ENCODE measurements at places on chromosomes 1 and 21. TPM values are rescaled to one million over a fixed set of nuclear protein-coding genes. Genes with fewer than 3 reads are reported as not detected.

DNA sequence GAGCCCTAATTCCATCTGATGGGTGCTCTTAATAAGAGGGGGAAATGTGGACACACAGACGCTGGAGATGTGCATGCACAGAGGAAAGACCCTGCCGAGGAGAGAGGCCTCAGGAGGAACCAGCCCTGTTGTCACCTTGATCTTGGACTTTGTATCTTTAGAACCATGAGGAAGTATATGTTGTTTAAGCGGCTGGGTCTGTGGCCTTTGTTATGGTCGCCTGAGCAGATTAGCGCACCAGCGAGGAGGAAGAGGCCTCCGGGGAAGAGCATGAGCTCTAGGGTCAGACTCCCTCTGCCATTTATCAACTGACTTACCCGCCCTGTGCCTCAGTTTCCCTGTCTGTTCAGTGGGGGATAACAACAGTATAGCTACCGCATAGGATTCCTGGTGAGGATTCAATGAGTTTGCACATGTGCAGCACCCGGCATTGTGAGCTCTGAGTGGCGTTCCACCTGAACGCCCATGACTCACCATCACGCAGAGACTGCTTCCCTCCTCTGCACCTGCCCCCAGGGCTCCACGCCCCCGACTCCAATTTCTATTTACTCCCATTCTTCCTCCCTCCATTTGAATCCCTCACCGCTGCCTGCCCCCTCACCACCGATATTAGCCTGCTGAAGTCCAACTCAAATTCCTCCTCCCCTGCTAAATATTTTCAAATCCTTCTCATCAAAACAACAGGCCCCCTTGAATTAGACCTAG lies 67.2 kb downstream of the ATP5PO start:
- no peak overlapping the region for H3K4me3 ChIP-seq
- H3K4me1 ChIP-seq = peaks cover 17% of the 10 kb centered on the region
- no peak for DNase-seq
- no peaks in the 10 kb centered on the region for H3K36me3 ChIP-seq

GRCh38 chr1:23664837-23665795 lies 26.5 kb upstream of the RPL11 start:
- no peaks in the 10 kb centered on the region for H3K4me1 ChIP-seq
- H3K4me3 ChIP-seq = no peak overlapping the region

The HPCA gene
- not detected for total RNA-seq

The PADI6 gene
- not detected for total RNA-seq

The HPDL gene
- total RNA-seq = 3.7 TPM

DNA sequence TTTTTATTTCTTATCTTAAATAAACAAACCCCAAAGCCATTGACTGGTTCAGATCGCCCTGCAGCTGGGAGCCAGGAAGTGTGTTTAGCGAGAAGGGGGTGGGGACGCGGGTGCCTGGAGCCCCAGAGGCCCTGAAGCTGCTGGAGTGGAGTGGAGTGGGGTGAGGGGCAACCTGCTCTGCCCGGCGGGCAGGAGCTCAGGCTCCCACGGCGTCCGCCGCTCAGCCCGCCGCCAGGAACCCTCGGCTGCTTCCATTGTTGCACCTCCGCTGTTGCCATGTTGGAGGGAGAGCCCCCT lies 673 bp downstream of the PIK3C2B start:
- peaks cover 8% of the 10 kb centered on the region for H3K27me3 ChIP-seq
- peak; percentile 52 for DNase-seq
- H3K36me3 ChIP-seq = no peaks in the 10 kb centered on the region
- peak overlapping the region; percentile 21 for H3K27ac ChIP-seq

GRCh38 chr1:236677641-236678235 lies 8.6 kb upstream of the ACTN2 start:
- no peaks in the 10 kb centered on the region for H3K4me1 ChIP-seq
- no peak overlapping the region for H3K27ac ChIP-seq
- no peak overlapping the region for H3K4me3 ChIP-seq
- H3K27me3 ChIP-seq = no peaks in the 10 kb centered on the region
- no peaks in the 10 kb centered on the region for H3K36me3 ChIP-seq
- no peak for DNase-seq

The KCNH1 gene
- total RNA-seq = 1.5 TPM

DNA sequence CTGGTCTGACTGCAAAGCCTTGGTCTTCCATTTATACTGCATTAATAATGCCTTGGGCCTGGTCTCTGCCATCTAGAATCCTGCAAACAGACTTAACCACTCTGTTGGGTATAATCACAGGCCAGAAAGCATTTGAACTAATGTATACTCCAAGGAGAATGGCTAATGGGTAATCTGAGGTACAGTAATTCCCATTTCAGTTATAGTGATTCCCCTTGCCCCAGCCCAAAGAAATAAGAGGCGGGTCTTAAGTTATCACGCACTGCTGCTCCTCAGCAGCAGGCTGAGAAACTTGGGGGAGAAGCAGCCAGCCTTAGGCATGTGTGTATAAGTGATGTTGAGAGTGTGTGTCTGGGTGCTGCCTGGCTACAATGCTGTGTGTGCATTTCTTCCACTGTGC lies 2.4 kb downstream of the LPAR3 start:
- H3K27me3 ChIP-seq = peaks cover 23% of the 10 kb centered on the region
- H3K4me3 ChIP-seq = no peak overlapping the region
- 0 out of 2 replicates have a peak, but pooled peaks cover 1% of the 10 kb centered on the region for H3K4me1 ChIP-seq
- no peaks in the 10 kb centered on the region for H3K36me3 ChIP-seq
- no peak for DNase-seq

DNA sequence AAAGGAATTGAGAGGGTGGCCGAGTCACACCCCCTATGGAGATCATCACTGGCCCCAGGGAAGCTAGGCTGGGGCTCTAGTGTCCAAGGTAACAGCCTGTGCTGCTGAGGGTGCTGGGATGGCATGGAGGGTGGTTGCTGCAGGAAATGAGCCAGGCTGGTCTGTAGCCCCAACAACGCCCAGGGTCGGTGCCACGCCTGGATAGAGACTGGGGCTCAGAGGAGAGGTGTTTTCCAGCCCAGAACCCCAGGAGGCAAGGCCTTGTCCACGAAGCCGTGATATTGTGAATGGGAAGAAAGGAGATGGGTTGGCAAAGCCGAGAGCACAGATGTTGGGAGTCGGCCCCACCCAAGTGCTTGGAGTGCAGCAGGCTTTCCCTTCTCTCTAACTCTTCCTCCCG lies 68.9 kb upstream of the ACTRT2 start:
- no peaks in the 10 kb centered on the region for H3K27me3 ChIP-seq
- DNase-seq = no peak
- H3K4me3 ChIP-seq = no peak overlapping the region
- no peak overlapping the region for H3K27ac ChIP-seq

The TRIM63 gene
- total RNA-seq = not detected

The ZFP69B gene
- total RNA-seq = 4.2 TPM

DNA sequence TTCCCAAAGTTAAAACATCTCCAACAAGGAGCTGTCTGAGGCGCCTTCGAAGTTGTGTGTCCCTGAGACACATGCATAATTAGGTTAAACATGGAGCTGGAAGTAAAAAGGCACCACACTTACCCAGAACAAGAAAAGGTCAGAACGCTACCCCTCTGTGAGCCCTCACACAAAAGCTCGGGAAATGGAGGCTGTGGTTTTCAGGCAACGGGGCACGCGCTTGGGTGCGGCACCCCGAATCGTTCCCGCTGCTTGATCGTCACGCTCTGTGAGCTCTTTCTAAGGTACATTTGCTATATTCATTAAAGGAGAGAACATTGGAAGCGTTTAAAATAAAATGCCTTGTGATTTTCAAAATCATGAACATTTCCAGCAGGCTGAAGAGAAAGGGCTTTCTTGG lies 12.5 kb downstream of the CAPN8 start:
- H3K4me3 ChIP-seq = no peak overlapping the region
- H3K27me3 ChIP-seq = peaks cover 21% of the 10 kb centered on the region
- DNase-seq = no peak

DNA sequence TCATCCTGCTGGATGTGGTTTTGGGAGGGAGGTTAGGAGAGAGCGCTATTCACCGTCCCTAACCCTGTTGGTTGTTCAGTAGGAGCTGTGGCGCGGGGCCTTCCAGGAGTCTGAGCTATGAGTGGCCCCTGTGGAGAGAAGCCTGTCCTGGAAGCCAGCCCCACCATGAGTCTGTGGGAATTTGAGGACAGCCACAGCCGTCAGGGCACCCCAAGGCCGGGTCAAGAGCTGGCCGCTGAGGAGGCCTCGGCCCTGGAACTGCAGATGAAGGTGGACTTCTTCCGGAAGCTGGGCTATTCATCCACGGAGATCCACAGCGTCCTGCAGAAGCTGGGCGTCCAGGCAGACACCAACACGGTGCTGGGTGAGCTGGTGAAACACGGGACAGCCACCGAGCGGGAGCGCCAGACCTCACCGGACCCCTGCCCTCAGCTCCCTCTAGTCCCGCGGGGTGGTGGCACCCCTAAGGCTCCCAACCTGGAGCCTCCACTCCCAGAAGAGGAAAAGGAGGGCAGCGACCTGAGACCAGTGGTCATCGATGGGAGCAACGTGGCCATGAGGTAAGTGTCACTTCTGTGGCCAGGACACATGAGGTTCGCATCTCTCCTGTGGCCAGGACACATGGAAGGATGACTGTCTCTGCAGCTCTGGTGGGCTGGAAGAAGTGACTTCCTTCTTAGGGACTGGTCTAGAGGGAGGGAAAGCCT lies 1.2 kb downstream of the ZC3H12A start:
- H3K27me3 ChIP-seq = no peaks in the 10 kb centered on the region
- peak overlapping the region; percentile 98 for H3K27ac ChIP-seq
- H3K4me1 ChIP-seq = peaks cover 79% of the 10 kb centered on the region
- H3K4me3 ChIP-seq = peak overlapping the region; percentile 87
- H3K36me3 ChIP-seq = 0 out of 2 replicates have a peak, but pooled peaks cover 4% of the 10 kb centered on the region

DNA sequence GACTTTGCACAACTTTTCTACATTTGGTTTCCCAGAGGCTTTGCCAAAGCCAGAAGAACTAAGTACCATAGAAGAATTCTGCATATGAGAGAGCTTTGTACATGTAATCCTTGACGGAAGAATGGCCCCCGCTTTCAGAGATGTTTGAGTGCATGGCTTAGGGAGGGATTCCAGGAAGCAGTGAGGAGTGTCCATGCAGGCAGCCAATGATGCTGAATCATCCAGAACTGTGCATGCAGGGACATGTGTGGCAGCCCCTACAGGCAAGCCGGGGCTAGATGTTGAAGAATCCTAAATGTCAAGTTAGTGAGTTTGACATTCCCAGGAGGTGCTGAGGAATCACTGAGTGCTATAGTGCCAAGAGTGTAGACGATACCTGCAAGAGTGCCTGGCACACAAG lies 9.9 kb upstream of the HAO2 start:
- H3K4me1 ChIP-seq = peaks cover 6% of the 10 kb centered on the region
- H3K27ac ChIP-seq = no peak overlapping the region
- no peak overlapping the region for H3K4me3 ChIP-seq
- no peaks in the 10 kb centered on the region for H3K36me3 ChIP-seq

- H3K36me3 ChIP-seq = no peaks in the 10 kb centered on the region
- H3K27me3 ChIP-seq = no peaks in the 10 kb centered on the region
- no peak overlapping the region for H3K27ac ChIP-seq
- no peak overlapping the region for H3K4me3 ChIP-seq
- DNase-seq = no peak
Measured at GRCh38 chr1:70202173-70202758, 3.1 kb downstream of the LRRC40 start.

The ZNF683 gene
- not detected for total RNA-seq

- no peak overlapping the region for H3K4me3 ChIP-seq
- no peaks in the 10 kb centered on the region for H3K4me1 ChIP-seq
Measured at GRCh38 chr1:42518908-42519307, 55.8 kb downstream of the CCDC30 start.

DNA sequence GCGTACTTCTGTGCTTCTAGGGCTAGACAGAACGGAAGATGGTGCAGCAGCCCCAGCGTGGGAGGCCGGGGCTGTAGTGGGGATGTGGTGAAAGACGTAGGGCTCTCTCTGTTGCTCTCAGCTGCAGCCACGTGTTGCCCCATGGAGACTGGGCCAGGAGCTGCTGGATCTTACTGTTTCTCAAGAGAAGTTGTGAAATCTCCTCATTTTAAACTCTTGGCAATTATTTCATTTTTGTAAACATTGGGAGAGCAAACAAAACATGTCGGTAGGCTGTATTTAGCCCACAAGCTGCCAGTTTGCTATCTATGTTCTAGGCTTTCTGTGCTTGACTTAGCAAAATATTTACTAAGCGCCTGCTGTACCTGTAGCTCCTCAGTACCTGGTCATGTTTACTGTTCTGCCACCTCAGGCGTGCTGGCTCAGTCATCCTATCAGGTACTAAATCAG lies 15.9 kb upstream of the ELOA start:
- H3K36me3 ChIP-seq = no peaks in the 10 kb centered on the region
- DNase-seq = peak; percentile 91
- peaks cover 21% of the 10 kb centered on the region for H3K4me1 ChIP-seq
- H3K27me3 ChIP-seq = no peaks in the 10 kb centered on the region

DNA sequence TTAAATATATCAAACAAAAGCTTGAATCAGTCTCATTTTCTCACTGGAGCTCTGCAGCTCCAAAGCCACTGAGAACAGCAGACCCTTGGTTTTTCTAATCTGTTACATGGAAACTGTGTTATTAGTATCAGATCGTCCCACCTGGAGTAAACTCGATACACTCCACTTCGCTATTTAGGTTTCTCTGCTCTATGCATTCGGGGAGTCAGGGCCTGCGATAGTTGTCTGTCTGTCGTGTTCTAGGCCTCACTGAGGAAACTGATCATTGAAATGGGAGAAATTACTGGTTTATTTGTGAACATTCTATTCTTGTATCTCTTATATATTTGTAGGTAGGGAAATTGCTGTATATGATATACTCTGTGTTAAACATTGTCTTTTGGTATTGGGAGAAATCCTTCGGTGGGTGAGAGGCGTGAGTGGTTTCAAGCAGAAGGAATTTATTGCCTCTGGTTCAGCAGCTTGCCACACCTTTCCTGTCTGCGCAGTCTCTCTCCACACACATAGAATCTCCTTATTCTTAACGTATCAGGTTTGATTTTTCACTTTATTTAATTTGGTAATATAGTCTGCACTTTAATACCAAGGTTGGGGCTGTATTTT lies 8.5 kb downstream of the PRDM2 start:
- H3K27me3 ChIP-seq = no peaks in the 10 kb centered on the region
- no peak overlapping the region for H3K4me3 ChIP-seq

- H3K4me1 ChIP-seq = peaks cover 9% of the 10 kb centered on the region
- DNase-seq = peak; percentile 45
- no peak overlapping the region for H3K27ac ChIP-seq
- no peaks in the 10 kb centered on the region for H3K36me3 ChIP-seq
Measured at GRCh38 chr21:34302521-34302920, 61.3 kb upstream of the KCNE2 start.

GRCh38 chr1:230426246-230427093 lies at the start of gene PGBD5:
PGBD5 (minus strand) TSS chr1:230426332; CDS start chr1:230425928, 404 bp downstream.
- no peaks in the 10 kb centered on the region for H3K36me3 ChIP-seq
- H3K27me3 ChIP-seq = peaks cover 29% of the 10 kb centered on the region
- H3K4me3 ChIP-seq = peak within 1 kb of the TSS; percentile 67
- peak; percentile 74 for DNase-seq

DNA sequence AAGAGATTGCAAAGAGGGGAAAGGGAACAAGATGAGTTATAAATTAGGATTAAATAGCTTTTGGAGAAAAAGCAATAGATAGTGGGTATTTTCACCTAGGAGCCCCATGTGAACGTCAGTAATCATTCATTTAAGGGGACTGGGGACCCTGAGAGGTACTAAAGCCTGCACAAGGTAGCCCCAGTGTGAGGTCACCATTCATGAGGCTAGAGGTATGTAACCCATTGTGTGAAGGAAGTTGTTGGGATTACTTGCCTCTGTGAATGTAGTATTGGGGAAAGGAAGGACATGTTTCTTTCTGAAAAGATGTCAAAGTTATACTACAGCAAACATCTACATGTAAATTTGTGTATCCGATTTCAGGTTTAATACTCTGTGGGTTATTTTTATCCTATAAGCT lies 276.8 kb downstream of the TBX15 start:
- no peaks in the 10 kb centered on the region for H3K4me1 ChIP-seq
- no peak overlapping the region for H3K27ac ChIP-seq
- no peaks in the 10 kb centered on the region for H3K36me3 ChIP-seq
- no peak overlapping the region for H3K4me3 ChIP-seq
- no peaks in the 10 kb centered on the region for H3K27me3 ChIP-seq
